Putamen (tissue), 1 donor: ENCODE measurements at places on chromosomes 6 and 20.

- DNase-seq, result no peak
These were observed at the start of gene ADGB for GRCh38 chr6:146598772-146599405. ADGB (plus strand) TSS chr6:146598972; CDS start chr6:146599041, 69 bp downstream.

DNA sequence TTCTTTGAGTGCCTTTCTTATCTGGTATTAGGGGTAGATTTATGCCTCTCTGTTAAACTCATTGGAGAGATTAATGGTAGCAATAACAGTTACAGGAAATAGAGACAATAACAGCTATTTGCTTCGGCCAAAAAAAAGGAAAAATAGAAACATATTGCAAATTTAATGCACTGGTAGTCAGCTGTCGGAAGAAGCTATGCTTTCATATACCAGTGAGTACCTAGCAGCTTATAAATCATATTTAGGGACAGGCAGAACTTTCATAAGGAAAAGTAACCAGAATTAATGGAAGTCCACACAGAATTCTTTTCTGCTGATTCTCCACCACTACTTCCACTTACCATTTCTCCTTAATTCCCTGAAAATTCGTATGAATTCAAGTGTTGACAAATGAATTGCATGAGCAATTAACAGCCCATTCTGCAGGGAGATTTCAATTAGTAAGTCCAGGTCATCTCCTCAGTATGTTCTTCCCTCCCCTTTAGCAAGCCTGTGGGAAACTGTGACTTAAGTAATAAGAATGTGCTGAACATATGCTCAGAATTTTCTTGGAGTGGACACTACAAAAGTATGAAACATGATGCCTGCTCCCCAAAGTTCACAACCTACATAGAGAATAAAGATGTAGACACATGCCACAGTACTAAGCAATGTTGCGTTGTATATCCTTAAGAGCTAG is 196.7 kb upstream of the KCNQ5 start:
- no peak for DNase-seq

GRCh38 chr6:101454106-101454676 is 60.7 kb downstream of the GRIK2 start:
- DNase-seq, result no peak

DNA sequence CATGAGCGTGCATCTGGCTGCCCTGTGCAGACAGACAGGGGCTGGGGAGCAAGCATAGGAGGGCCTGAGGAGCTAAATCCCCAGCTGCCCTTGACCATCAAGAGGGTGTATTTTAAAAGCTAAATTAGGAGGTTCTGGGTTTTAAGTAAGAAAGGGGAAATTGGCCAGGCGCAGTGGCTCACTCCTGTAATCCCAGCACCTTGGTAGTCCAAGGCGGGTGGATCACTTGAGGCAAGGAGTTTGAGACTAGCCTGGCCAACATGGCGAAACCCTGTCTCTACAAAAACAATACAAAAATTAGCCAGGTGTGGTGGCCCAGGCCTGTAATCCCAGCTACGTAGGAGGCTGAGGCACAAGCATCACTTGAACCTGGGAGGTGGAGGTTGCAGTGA is 27.8 kb downstream of the SERPINB6 start:
- no peak for DNase-seq

DNA sequence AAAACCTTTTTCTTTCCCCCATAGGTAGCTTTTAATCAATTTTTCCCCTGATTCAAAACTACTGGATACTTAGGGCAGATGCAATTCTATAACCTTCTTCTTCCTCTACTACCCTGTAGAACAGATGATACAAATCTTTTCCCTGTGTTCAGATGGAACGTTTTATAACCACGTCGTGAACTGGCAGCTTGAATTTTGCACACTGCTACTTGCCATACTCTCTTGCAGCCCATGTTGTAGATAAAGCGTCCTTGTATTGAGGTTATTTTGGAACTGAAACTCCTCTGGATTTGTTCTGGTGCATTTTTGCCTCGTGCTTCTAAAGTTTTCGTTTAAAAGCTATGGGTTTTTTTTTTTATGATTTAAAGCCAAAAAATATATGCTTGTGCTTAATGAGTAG is 440.2 kb downstream of the RFPL4B start:
- DNase-seq, result no peak
